ENCODE measurements at places on chromosomes 1 and 21. TPM values are rescaled to one million over a fixed set of nuclear protein-coding genes. Genes with fewer than 3 reads are reported as not detected.

GRCh38 chr1:98637316-98637715, 24.2 kb upstream of the SNX7 start:
- DNase-seq, result no peak

GRCh38 chr1:29469457-29469856, 233.1 kb downstream of the PTPRU start:
- no peak for DNase-seq

- no peak for DNase-seq
Observed at GRCh38 chr1:219812086-219812485, 116.3 kb downstream of the SLC30A10 start.

DNA sequence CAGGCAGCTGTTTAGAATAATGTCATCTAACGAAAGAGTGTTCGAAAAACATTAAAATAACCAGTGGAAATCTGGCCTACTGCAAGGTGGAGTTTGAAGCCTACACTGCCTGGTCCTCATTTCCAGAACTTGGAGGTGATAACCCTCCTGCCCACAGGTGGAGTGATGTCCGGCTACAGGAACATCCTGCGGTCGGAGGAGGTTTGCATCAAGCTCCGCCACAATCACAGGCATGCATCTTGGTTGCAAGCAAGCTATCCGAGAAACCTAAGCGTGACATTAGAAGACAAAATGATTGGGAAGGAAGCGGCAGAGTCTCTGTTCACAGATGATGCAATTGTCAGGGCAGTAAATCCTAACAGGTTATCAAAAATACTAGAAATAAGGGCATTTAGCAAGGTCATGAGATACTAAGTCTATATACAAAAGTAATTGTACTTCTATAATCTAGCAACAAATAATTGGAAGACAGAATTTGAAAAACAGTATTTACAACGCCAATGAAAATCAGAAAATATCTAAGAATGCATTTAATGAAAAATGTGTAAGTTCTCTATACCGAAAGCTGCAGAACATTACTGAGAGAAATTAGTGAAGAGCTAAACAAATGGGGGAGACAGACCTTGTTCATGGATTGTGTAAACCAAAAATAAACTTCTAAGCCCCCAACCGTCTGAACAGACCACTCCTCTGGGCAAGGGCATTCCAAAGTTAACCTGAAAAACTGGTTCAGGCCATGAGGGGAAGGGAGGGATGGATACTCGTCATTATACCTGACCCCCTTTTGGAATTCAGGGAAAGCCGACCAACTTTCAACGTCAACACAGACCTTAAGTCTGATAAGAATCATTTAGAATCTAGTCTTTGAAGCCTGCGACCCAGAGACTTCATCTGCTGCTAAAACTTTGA, 4.7 kb upstream of the SLC19A1 start:
- no peak for DNase-seq

- DNase-seq, result peak; percentile 79
Observed at GRCh38 chr21:21712748-21713520, 714.7 kb downstream of the NCAM2 start.

- DNase-seq, result peak; percentile 64
Observed at GRCh38 chr1:115067161-115067859, 22.0 kb downstream of the TSPAN2 start.

DNA sequence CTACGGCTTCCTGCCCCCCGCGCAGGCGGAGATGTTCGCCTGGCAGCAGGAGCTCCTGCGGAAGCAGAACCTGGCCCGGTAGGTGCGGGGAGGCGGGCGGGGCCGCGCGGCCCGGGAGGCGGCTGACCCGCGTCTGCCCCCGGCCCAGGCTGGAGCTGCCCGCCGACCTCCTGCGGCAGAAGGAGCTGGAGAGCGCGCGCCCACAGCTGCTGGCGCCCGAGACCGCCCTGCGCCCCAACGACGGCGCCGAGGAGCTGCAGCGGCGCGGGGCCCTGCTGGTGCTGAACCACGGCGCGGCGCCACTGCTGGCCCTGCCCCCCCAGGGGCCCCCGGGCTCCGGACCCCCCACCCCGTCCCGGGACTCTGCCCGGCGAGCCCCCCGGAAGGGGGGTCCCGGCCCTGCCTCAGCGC, 16.6 kb downstream of the NOC2L start:
- no peak for DNase-seq

DNA sequence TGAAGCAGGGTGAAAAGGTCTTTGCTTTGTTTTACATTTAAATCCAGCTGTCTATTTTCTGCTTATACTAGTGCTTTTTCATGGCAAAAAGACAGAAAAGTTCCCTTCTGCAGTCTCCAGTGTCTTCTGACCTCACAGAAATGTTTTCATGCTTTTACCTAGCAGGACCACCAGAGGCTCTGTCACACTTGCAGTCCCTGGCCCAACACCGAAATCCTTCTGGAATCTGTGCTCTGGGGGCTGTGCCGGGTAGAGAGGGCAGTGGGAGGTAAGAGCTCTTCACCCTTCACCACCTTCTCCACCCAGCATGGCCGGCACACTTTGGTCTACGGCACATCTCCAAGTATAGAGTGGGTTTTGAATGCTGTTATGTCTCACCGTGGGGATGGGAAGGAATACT, 20.8 kb downstream of the GNAT2 start:
- no peak for DNase-seq

GRCh38 chr1:15937706-15938168, 38.2 kb downstream of the ZBTB17 start:
- no peak for DNase-seq

DNA sequence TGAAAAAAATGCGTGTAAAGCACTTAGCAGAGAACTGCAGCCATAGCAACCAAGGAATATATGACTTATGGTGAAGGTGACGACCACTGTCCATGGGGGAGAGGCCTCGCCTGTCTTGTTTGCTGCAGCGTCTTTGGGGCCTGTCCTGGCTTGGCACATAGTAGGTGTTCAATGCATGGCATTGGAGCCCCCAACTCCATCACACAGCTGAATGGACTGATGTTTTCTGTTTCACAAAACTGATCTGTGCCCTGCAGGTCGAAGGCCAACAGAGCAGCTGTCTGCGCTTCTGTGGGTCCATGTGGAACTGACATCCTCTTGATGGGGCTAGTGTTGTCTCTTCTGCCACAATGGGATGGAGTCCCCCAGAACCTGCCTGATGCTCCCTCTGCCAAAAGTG, 296.0 kb downstream of the PTPRU start:
- DNase-seq, result no peak

GRCh38 chr1:154213274-154213673, 7.1 kb upstream of the CFAP141 start:
- DNase-seq, result no peak

DNA sequence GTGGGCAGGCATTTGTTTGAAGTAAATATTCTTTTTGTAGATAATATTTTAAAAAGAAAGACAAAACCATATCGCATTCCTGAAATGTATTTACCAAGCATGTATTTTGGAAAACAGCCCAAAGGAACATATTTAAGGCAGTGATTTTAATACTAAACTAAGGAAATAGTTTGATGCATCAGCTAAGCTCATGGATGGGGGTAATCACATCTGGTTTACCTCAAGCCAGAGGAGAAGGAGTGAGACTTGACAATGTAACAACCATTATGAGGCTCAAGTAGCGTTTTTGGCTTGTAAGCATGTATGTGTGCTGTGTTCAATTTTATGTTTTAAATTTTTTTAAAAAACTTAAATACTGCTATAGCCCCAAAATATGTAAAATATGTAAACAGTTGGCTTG, 390.5 kb downstream of the DISC1 start:
- DNase-seq, result no peak

DNA sequence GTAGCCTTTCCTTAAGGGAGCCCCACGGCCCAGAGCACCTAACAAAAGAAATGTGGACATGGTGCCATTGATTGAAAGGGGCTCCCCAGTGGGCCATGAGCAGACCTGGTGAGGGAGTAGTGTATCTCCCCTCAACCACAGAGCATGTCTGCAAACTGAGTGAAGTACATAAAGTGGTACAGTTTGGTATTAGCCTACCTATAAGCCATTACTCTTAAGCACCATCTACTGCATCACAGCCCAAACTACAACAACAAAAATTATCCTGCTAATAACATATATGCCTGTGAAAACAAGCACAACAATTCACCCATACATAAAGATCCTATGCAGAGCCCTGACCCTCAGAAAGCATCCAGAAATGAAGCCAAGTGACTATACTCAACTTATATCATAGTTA, 407.8 kb downstream of the PTPRC start:
- DNase-seq, result no peak

DNA sequence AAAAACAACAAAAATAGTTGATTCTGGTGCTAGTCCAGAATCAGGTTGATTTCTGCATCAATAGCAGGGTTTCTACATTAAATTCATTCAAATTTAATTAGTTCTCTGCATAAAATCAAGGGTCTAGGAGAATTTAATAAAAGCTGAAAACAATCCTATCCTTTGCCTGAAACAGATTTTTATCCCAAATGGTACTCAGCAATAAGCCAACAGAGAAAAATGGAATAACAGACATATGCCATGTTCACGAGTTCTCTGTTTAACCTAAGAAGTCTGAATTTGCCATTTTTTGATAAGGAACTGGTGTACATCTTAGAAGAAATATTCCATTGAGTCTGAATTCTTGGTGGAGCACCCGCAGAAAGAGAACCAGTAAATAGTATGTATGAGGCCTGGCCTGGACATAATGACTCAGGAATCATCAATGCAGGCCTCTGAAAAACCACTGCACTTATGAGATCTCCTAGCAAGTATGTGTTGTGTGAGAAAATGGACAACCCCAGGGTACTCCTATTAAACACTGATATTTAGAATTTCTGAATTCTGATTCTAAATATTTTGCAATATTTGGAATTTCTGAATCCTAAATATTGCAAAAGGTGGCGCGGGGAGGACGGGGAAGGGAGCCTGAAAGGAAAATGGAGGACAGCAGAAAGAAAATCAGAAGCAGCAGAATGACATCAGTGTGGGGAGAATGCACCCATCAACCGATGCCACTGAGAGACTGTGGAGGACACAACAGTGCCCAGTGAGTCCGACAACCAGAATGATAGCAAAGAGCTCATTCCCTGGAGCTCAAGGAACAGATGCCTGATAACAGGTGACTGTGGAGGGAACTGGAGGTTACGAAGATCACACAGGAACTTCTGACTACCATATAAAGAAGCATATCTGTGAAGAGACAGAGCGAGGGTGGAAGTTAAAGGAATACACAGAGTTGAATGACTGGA, 97.6 kb downstream of the APP start:
- peak; percentile 32 for DNase-seq

DNA sequence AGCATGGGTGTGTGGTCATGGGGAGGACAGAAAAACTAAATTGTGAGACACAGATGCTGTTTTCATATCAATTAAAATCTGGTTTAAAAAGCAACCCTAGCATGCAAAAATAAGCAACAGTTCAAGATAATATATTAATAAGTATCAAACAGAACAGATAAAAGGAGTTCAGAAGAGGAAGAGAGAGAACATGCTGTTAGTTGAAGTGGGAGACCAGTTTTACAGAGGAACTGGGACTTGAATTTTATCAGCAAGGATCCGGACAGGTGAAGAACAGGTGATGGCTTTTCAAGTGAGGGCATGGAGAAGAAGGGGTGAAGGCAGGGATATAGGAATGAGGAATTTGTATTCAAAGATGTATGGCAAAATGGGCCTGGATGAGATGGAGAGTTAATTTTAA, 75.9 kb downstream of the PRRX1 start:
- no peak for DNase-seq

DNA sequence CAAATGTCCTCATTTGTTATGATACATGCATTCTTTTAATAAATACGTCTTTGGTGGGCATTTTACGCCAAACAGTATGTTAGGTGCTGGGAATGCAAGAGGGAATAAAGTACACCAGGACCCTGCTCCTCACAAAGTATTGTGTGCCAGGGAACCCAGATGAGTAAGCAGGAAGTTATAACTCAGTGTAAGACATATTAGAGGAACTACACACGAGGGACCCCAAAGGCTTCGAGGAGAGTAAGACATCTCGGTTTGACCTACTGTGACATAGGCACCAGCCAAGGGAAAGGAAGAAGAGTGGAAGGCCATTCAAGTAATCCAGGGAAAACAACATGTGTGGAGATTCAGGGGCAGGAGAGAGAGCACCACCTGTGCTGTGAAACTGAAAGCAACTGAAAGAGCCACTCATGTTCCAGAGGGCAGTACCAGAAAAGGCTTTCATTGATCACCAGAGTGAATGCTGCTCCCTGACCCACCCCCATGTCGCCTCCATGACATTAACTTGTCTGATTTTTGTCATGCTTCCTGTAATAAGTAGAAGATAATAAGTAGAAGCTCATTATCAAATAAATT, 542.5 kb upstream of the PKN2 start:
- no peak for DNase-seq

GRCh38 chr1:11054666-11055065, 5.2 kb downstream of the SRM start:
- no peak for DNase-seq

DNA sequence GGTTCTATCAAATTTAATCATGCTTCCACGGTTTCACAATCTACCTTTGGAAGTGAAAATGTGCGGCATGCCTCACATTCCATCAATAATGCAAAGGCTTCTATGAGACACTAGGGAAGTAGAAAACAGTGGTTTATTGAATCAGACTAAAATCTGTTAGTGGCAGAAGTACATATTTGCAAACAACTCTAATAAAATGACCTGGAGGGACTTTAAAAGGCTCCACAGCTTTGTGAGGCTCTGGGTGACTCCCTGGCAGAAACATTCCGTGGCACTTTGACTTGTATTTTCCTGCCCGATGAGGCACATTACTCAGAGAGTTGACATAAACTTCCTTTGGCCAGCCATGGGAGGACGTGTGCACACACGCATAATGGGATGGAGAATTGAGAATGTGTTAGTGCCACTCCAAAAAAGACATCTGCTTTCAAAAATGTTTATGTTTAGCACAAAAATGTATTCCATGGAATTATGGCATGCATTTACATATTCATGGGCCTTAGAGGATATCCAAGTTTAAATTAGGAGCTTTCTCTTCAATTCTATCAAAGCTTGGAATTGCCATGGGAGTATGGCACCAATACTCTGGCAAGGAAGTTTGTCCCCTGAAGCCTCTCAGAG, 60.0 kb upstream of the SSX2IP start:
- no peak for DNase-seq

- no peak for DNase-seq
Observed at GRCh38 chr1:45730075-45730779, 20.2 kb downstream of the IPP start.

GRCh38 chr1:96416701-96417444, 304.7 kb upstream of the PTBP2 start:
- DNase-seq, result peak; percentile 22

The UBL4B gene
- total RNA-seq, result not detected

The RHBG gene
- not detected for total RNA-seq

The NPHS2 gene
- not detected for total RNA-seq

The LMOD1 gene
- 22.3 TPM for total RNA-seq

The NCMAP gene
- total RNA-seq, result not detected

The LRRC7 gene
- not detected for total RNA-seq

The SUSD4 gene
- total RNA-seq, result 1.9 TPM

The GIPC2 gene
- 0.74 TPM for total RNA-seq

The TCHH gene
- total RNA-seq, result 0.09 TPM

The S100A14 gene
- total RNA-seq, result 0.18 TPM

The FAM167B gene
- total RNA-seq, result 2.1 TPM
